ENCODE measurements at places on chromosomes 7 and 10.

- DNase-seq: no peak
Observed at GRCh38 chr7:11207565-11207964, 233.9 kb downstream of the PHF14 start.

GRCh38 chr10:67629461-67629971 lies 66.5 kb downstream of the CTNNA3 start:
- no peak for DNase-seq

GRCh38 chr7:83486536-83486935 lies 162.4 kb downstream of the SEMA3E start:
- DNase-seq: peak; percentile 41

DNA sequence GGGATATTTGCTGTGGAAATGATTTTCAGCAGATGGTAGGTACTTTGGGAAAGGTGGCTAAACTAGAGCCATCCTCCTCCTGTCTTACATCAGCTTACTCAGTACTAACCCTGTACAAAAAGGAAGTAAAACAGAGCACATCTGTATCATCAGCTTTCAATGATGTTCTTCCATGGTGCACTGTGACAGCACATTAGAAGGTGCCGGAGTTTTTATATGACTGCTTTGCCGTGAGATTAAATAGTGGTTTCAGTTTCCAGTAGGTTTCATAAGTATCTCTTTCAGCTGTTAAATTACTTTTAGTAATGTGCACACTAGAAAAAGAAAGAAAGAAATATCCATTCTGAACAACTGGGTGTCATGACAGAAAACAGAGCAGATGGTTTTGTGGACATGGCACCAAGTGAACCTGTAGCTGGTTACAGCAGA lies 86.5 kb downstream of the ARID5B start:
- DNase-seq: no peak

GRCh38 chr10:90087197-90088023 lies 386.0 kb downstream of the KIF20B start:
- DNase-seq: peak; percentile 59

DNA sequence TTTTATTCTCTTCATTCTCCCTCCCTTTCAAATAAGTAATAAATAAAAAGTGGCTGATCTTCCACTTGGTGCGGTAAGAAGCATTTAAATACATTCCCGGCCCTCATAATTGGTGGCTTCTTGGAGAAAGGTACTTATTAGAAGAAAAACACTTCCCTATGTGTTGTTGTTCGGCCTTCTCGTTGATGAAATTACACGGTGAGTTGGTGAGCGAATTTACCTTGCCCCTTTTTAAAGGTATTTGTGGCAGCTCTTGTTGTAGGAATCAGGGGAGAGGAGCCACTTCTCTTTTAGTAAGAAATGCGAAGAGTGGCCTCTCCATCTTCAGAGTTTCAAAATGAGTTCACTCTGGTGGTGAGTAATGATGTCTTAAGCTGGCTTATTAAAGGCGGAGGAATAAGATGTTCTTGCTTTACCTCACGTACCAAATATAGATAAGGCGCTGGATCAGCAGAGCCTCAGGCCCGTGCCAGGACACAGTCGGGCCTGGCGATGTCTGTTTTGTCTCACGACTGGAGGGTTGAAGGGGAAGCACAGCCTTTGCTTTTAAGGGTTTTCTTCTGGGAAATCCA lies 135.9 kb downstream of the CUX1 start:
- DNase-seq: peak; percentile 27

DNA sequence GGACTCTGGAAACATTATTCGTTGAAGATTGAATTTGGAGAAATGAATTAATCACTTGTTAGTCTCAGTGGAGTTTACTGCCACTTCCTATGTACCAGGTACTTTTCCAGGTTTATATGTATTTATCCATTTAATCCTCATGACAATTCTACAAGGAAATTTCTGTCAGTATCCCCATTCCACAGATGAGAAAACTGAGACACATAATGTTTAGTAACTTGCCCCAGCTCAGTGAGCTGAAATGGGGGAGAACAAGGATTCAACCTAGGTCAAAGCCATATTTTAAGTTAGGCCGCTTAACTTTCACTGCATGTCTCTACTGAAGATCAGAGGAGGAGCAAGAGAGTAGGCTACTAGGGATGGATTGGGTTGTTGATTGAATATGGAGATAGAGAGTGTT lies 4.6 kb upstream of the SCIN start:
- no peak for DNase-seq

GRCh38 chr7:156635529-156636385 lies 4.8 kb upstream of the RNF32 start:
- DNase-seq: no peak

- DNase-seq: no peak
Observed at GRCh38 chr10:110916554-110917346, 2.2 kb downstream of the BBIP1 start.

Data from RWPE1 (cell line).